ENCODE measurements at places on chromosomes 4 and X.
A peak's percentile ranks its signal among the peaks of the same experiment; 100 is the strongest.

GRCh38 chrX:135009057-135009610, 13.2 kb downstream of the RTL8B start:
- DNase-seq, result no peak

DNA sequence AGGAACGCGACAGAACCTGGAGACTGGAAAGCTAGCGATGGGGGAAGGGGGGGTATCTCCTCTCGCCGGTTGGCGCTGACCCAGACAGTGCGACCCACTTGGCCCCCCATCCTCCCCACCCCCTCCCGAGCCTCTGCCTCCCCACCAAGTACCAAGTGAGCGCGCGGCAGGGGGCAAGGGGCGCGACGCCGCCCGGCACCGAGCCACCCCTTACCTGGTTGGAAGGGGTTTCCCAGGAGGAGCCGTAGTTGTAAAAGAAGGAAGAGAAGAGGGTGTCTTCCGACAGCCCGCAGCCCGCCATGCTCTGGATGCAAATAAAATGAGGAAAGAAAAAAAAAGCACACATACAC, 112.2 kb downstream of the DHX15 start:
- no peak for DNase-seq

DNA sequence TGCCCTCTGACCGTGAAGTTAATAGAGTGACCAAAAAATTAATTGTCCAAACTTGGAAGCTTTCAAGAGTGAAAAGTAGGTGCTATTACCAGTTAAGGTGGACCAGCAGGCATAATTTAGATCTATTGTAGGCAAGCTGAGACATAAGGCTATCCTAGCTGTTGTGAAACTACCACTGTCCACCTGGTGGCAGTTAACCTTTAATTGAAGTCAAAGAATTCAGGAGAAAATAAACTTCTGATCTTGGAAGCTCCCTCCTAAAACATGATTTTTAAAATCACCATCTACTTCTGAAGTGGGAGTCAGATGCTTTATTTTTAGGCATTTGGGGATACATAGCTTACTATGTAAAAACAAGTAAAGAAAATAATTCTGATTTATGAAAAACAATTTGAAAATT, 636.3 kb upstream of the HTR2C start:
- DNase-seq, result peak; percentile 26

- no peak for DNase-seq
Measured at GRCh38 chr4:108168160-108168670, 517 bp downstream of the LEF1 start.

GRCh38 chr4:54157606-54158005, 57.6 kb downstream of the GSX2 start:
- DNase-seq, result no peak

GRCh38 chr4:174214101-174214878, 69.2 kb downstream of the FBXO8 start:
- peak; percentile 56 for DNase-seq

DNA sequence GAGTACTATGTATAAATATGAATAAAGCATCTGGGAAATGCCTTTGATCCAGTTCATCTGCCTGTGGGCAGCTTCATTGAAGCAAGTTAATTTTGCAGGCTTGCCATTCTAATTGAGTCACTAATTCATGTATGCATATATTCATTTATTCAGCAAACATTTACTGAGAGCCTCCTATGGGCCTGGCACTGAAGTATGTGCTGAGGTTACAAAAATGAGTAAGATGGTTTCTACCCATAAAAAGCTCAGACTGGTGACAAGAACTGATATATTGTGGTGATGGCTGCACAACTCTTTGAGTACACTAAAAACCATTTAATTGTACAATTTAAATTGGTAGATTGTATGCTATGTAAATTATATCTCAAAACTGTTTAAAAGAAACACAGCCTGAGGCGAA, 1.1 kb upstream of the MRPL1 start:
- no peak for DNase-seq
